Thoracic aorta (tissue), 2 donors: ENCODE measurements at places on chromosomes 3 and 15. TPM values are rescaled to one million over a fixed set of nuclear protein-coding genes. Genes with fewer than 3 reads are reported as not detected.
A peak's percentile ranks its signal among the peaks of the same experiment; 100 is the strongest.

The CEP19 gene
- 7.3 TPM for total RNA-seq

The SOX2 gene
- total RNA-seq = 0.35 TPM

The ERICH6 gene
- total RNA-seq = not detected

The KLHL6 gene
- total RNA-seq = 6.6 TPM

The MITF gene
- 12.3 TPM for total RNA-seq

The SLC27A2 gene
- not detected for total RNA-seq

The POPDC2 gene
- total RNA-seq = 35.2 TPM

GRCh38 chr15:81105545-81105944 lies 28.5 kb upstream of the CFAP161 start:
- no peak overlapping the region for H3K27ac ChIP-seq
- no peak for DNase-seq
- no peaks in the 10 kb centered on the region for H3K4me1 ChIP-seq
- H3K27me3 ChIP-seq = no peaks in the 10 kb centered on the region

- H3K27me3 ChIP-seq = no peaks in the 10 kb centered on the region
- no peaks in the 10 kb centered on the region for H3K4me1 ChIP-seq
- peaks cover 12% of the 10 kb centered on the region for H3K36me3 ChIP-seq
- H3K27ac ChIP-seq = no peak overlapping the region
- DNase-seq = no peak
- H3K4me3 ChIP-seq = no peak overlapping the region
These were observed 60.6 kb downstream of the USP8 start for GRCh38 chr15:50484781-50485180.

- DNase-seq = no peak
- H3K27me3 ChIP-seq = no peaks in the 10 kb centered on the region
- no peaks in the 10 kb centered on the region for H3K4me1 ChIP-seq
- no peaks in the 10 kb centered on the region for H3K36me3 ChIP-seq
- H3K4me3 ChIP-seq = no peak overlapping the region
These were observed 76.4 kb upstream of the ETV5 start for GRCh38 chr3:186185194-186185787.

DNA sequence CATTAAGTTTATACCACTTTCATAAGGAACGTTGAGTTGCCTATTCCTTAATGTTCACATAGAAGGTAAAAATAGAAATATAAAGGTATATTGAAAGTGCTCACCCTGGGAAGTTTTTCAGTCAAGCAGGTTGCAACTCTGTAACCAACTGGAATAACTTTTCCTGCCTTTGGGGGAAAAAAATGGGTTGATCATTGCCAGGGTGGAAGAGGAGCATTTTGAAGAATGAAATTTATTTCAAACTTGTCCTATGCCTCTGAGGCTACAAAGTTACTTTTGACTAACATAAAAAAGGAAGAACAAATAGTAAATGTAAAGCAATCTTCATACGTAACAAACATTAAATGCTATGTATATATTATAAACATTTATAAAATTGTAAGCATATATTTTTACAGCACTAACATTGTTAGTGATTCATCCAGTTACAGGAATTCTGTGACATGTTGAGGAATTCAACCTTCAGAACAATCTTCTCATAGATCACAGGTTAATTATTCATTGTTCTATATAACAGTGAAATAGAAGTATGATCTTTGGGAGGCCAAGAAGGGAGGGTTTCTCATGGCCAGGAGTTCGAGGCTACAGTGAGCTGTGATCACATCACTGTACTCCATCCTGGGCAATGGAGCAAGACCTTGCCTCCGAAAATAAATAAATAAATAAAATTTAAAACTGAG lies 13.5 kb downstream of the EFHB start:
- DNase-seq = no peak
- H3K4me1 ChIP-seq = no peaks in the 10 kb centered on the region
- H3K36me3 ChIP-seq = no peaks in the 10 kb centered on the region
- no peak overlapping the region for H3K27ac ChIP-seq
- H3K27me3 ChIP-seq = no peaks in the 10 kb centered on the region

GRCh38 chr15:52760562-52760961 lies 29.6 kb downstream of the ONECUT1 start:
- H3K36me3 ChIP-seq = no peaks in the 10 kb centered on the region
- no peak for DNase-seq
- H3K27me3 ChIP-seq = no peaks in the 10 kb centered on the region

DNA sequence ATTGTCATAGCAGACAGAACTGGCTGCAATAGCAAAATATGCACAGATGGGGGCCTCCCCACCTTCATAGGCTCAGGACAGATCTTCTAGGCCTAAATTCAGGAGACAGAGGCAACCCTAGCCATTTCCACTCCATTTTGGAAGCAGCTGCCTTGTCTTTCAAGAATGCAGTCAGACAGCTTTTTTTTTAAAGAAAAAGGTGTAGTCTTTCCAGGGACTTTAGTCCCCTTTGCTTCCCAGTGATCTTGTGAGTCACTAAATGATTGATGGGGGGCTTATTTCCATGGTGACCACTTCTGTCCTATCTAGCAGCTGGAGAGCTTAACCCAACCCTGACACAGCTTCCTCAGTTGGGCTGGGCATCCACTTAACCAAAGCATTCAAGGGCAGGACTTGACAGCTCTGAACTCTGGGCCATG lies 165.9 kb downstream of the TPRG1 start:
- no peak for DNase-seq
- H3K27me3 ChIP-seq = no peaks in the 10 kb centered on the region
- peak overlapping the region; percentile 16 for H3K27ac ChIP-seq
- no peak overlapping the region for H3K4me3 ChIP-seq
- peaks cover 7% of the 10 kb centered on the region for H3K4me1 ChIP-seq

DNA sequence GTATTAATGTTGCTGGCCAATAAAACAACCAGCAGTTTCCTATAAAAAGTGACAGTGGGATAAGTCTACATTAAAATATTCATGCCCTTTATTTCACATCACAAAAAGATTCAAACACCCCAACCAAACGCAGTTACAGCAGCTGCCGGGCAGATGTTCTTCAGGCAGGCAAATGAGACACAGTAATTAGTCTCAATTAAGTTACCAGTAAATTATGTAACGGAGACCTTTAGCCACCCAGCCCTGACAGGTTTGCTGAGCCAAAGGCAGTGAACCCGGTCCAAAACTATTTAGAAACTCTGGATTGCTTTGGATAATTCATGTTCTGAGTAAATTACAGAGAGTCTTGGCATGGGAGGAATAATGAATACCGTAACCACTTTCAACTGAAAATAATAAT lies 289.2 kb upstream of the LYSMD4 start:
- H3K36me3 ChIP-seq = no peaks in the 10 kb centered on the region
- H3K27ac ChIP-seq = no peak overlapping the region
- DNase-seq = no peak
- H3K27me3 ChIP-seq = no peaks in the 10 kb centered on the region

DNA sequence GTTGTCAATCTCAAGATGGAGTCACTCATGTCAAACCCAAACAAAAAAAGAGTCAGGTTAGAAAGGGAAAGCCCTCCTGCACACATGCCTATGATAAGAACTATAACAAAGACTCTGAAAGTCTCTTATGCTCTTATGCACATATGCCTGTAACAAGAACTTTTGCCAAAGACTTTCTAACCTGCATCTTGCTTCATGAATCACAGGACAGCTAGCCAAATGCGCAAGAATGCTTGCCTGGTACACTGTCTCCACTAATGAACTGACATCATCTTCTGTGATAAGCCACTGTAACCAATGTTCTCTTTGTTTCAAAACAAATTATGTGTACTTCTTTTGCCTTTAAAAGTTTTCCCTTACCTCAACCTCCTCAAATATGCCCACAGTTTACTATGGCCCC lies 18.2 kb upstream of the EHHADH start:
- no peak overlapping the region for H3K27ac ChIP-seq
- no peak overlapping the region for H3K4me3 ChIP-seq
- DNase-seq = no peak
- H3K27me3 ChIP-seq = no peaks in the 10 kb centered on the region
- H3K36me3 ChIP-seq = no peaks in the 10 kb centered on the region

DNA sequence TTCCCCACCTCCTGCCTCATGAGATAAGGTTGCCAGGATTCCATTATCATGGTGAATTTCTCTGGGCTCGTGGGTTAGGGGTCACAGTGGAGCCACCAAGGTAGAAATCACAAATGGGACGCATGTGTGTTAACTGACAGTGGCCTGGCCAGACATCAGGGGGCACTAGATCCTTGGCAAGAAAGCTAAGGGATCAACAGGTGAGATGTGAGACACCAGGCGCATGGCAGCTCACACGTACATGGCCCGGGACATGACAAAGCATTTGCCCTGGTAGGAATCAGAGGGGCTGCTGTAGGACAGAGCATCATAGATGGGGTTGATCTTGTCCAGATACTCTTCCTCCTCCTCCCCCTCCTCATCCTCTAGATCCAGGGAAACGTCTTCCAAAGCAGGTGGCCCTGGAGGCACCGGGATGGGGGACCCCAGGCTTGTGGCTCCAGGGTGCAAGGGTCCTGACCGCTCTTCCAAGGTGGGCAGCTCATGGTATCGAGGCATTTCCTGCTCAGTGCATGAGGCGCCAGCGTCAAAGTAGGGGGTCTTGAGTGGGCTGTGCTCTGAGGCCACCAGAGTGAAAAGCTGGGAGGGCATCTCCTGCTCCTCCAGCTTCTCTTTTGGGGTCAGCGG lies 24.6 kb downstream of the ZBED2 start:
- no peak for DNase-seq
- H3K27me3 ChIP-seq = no peaks in the 10 kb centered on the region
- H3K4me3 ChIP-seq = no peak overlapping the region
- no peaks in the 10 kb centered on the region for H3K4me1 ChIP-seq

DNA sequence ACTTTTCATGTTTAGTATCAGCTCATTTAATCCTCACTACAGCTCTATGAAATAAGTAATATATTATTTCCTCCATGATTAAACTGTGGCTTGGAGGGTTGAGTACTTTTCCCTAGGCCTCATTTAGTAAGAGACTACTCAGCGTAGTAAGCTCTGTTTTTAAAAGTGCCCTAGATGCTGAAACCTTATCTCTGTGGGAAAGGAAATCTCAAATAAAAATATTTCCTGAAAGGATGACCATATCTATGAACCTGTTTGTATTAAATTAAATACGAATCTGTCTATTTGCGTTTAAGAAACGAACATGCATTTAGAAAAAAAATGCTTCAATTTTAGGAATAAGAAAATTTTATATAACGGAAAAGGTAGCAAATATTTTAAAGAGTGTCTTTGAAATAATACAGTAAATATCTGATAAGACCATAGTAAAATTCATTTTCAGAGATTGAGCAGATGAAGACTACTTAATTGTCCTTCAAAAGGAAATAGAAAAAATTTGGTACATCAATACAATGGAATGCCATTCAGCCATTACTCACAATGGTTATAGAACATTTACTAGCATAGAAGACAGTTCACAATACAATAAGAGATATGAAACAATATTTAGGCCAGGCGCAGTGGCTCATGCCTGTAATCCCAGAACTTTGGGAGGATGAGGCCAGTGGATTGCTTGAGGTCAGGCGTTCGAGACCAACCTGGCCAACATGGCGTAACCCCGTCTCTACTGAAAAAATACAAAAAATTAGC lies 56.2 kb downstream of the ATG7 start:
- H3K27ac ChIP-seq = no peak overlapping the region
- H3K4me1 ChIP-seq = peaks cover 3% of the 10 kb centered on the region
- no peak for DNase-seq
- no peaks in the 10 kb centered on the region for H3K27me3 ChIP-seq
- no peak overlapping the region for H3K4me3 ChIP-seq

DNA sequence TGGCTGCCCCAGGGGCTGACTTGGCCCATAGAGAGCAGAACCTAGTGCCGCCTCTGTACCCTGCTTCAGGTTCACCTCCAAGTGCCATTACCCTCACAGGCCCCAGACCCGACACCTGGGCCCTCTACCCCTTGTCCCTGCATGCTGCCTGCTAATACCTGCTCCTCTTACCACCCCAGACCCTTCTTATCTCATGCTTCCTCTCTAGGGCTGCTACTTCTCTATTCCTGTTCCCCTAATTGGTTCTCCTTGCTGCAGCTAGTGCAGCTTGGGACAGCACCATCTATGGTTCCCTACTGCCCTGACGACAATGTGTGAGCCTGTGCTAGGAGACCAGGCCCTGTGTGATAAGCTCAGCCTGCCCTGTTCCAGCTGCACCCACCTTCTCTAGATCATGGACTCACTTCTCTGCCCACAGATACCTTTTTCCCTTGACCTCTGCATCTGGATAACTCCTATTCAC lies 15.3 kb downstream of the HDAC11 start:
- no peak overlapping the region for H3K4me3 ChIP-seq
- no peaks in the 10 kb centered on the region for H3K36me3 ChIP-seq
- no peak overlapping the region for H3K27ac ChIP-seq
- no peak for DNase-seq
- H3K27me3 ChIP-seq = no peaks in the 10 kb centered on the region

DNA sequence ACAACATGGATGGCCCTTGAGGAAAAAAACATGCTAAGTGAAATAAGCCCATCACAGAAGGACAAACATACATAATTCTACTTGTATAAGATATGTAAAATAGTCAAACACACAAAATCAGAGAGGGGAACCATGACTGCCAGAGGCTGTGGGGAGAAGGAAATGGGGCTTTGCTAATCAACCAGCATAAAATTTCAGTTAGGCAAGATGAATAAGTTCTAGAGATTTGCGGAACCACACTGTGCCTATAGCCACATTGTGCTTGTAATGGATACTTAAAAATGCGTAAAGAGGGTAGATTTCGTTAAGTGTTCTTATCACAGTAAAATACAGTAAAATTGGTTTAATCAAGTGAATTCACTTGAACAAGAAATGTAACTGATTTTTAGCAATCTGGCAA lies 33.7 kb upstream of the SPTBN5 start:
- H3K27ac ChIP-seq = peak overlapping the region; percentile 85
- H3K36me3 ChIP-seq = no peaks in the 10 kb centered on the region
- H3K4me3 ChIP-seq = no peak overlapping the region
- H3K4me1 ChIP-seq = peaks cover 49% of the 10 kb centered on the region
- H3K27me3 ChIP-seq = no peaks in the 10 kb centered on the region

- no peaks in the 10 kb centered on the region for H3K36me3 ChIP-seq
- no peak for DNase-seq
- H3K27me3 ChIP-seq = no peaks in the 10 kb centered on the region
- no peaks in the 10 kb centered on the region for H3K4me1 ChIP-seq
- no peak overlapping the region for H3K27ac ChIP-seq
These were observed 236.8 kb downstream of the LRRN1 start for GRCh38 chr3:4036046-4036445.

- H3K4me1 ChIP-seq = no peaks in the 10 kb centered on the region
- H3K27ac ChIP-seq = no peak overlapping the region
- no peaks in the 10 kb centered on the region for H3K27me3 ChIP-seq
- no peak overlapping the region for H3K4me3 ChIP-seq
- no peak for DNase-seq
These were observed 12.5 kb downstream of the RCCD1 start for GRCh38 chr15:90967206-90967605.
